ENCODE measurements at places on chromosomes 3 and 15.

- DNase-seq, result no peak
Observed at GRCh38 chr3:14570864-14571263, 30.7 kb upstream of the GRIP2 start.

DNA sequence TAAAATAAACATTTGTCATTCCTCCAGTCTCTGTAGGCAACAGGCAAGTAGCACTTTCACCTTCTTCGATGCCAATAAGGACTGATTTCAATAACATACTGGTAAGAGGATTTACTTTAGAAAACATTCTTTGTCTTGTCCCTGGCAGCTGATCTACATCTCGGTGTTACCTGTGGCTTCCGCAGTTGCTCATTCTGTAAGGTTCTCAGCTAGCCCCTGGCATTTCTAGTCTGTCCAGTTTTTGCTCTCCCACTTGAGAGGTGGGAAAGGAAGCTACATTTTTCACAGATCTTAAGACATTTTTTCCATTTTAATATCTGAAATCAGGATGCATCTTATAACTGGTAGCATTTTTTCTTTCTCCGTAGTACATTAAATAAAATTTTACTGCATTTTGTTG is 19.7 kb upstream of the MAP6D1 start:
- DNase-seq, result no peak

DNA sequence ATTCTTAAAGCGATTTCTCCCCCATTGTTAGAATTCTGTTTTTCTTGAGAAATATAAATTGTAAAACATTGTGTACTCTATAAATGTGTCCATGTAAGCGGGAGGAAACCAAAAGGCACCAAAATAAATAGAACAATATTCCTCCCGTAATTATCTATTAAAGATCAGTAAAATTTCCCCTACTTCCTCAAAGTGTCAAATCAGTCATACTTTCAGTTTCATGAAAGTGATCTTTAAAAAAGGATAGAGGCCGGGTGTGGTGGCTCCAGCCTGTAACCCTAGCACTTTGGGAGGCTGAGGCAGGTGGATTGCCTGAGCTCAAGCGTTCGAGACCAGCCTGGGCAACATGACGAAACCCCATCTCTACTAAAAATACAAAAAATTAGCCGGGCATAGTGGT is 278.9 kb downstream of the MECOM start:
- no peak for DNase-seq

DNA sequence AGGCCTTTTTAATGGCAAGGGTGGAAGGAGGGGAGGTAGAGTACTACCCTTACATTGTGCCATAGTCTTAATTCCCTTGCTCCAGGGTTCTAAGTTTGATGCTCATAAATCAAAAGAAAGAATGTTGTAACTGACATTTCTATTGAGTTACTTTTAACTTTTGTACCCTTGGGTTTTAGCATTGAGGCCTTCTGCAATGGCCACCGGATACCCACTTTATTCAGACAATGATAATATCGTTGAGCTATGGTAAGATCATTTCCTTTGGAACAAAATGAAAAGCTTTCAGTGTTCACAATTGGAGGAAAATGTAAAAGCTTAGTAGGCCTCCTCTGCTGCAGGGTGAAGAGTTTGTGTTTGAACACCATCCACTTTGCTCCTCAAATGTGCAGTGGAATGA is 16.8 kb downstream of the CGNL1 start:
- DNase-seq, result no peak

DNA sequence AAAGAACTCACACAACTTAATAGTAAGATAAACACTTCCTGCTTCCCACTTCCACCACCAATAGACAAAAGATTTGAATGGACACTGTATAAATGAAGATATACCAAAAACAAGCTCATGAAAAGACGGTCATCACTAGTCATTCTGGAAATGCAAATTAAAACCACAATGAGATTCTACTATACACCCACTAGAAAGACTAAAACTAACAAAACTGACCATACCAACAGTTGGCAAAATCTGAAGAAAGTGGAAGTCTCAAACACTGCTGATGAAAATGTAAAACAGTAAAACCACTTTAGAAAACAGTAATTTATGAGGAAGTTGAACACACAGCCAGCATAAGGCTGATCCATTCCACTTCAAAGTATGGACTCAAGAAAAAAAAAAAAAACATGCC is 35.6 kb upstream of the CD96 start:
- DNase-seq, result no peak

Data from CD4-positive, alpha-beta memory T cell (primary cell).